ENCODE measurements at places on chromosomes 13 and 19. TPM values are rescaled to one million over a fixed set of nuclear protein-coding genes. Genes with fewer than 3 reads are reported as not detected.

The CIC gene
- 16.2 TPM for total RNA-seq

The NUFIP1 gene
- total RNA-seq, result 1.1 TPM

The PEAK3 gene
- not detected for total RNA-seq

The ATF5 gene
- total RNA-seq, result 5.8 TPM

The KIR3DL2 gene
- total RNA-seq, result not detected

The ZNF787 gene
- 32.4 TPM for total RNA-seq

The PRODH2 gene
- total RNA-seq, result not detected

The MED4 gene
- 35.6 TPM for total RNA-seq

The KLK12 gene
- not detected for total RNA-seq

The PLK5 gene
- not detected for total RNA-seq

The ZNF772 gene
- 13.0 TPM for total RNA-seq

The LILRA1 gene
- total RNA-seq, result not detected
